ENCODE measurements at places on chromosomes 4 and X. TPM values are rescaled to one million over a fixed set of nuclear protein-coding genes. Genes with fewer than 3 reads are reported as not detected.

The IL21 gene
- not detected for total RNA-seq

The GNPDA2 gene
- 14.1 TPM for total RNA-seq

DNA sequence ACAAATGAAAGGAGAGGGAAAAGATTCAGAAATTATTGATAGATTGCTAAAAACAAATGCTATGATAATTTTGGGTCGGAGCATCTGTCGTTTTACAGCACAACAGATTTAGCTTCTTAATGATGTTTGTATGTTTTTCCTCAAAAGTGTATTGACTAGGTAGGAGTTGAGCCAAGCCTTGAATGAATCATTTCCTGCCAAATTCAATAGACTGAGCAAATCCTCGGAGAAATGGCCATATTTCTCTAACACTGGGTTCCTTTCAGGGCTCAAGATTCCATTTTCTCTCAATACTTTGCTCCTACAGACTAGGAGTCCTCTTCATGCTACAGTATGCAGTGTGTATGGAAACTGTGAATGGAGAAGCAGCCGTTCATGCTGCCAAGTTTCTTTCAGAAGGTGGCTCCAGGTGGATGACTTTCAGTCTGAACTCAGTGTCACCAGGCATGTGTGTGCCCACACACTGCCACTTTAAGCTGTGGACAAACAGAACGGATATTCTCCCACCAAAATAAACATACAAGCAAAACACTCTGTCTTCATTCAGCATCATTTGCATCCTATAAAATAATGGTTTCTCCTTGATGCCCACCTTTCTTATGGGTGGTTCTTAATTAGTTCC is 146.0 kb downstream of the TBL1X start:
- no peak overlapping the region for H3K4me3 ChIP-seq
- DNase-seq = no peak
- H3K4me1 ChIP-seq = no peaks in the 10 kb centered on the region
- no peaks in the 10 kb centered on the region for H3K36me3 ChIP-seq
- no peaks in the 10 kb centered on the region for H3K27me3 ChIP-seq

GRCh38 chr4:19722404-19722803 is 529.3 kb upstream of the SLIT2 start:
- no peak overlapping the region for H3K4me3 ChIP-seq
- no peaks in the 10 kb centered on the region for H3K36me3 ChIP-seq
- H3K27me3 ChIP-seq = no peaks in the 10 kb centered on the region
- H3K4me1 ChIP-seq = no peaks in the 10 kb centered on the region

All from tibial nerve (tissue), 4 donors.